Activated T-helper 1 cell treated with anti-CD3 and anti-CD28 coated beads, Interleukin-2, amount 50 U/mL, for 16 hours (primary cell): ENCODE measurements at places on chromosomes 2 and 18.

DNA sequence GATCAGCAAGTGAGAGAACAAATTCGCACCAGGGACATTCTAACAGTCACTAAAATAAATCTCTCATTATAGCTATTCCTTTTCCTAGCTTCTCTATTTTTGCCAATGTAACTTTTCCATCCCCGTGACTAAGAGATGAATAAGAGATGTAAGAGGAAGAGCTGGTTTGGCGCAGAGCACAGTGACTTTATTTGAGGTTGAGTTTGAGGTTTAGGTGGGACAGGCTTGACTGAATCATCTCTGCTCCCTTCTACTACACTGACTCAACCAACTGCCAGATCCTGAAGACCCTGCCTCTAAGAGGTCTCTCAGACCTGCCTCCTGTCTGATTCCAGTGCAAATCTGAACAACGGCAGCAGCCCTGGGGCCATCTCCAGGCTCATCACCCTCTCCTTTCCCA is 28.0 kb downstream of the RFX8 start:
- DNase-seq, result no peak

DNA sequence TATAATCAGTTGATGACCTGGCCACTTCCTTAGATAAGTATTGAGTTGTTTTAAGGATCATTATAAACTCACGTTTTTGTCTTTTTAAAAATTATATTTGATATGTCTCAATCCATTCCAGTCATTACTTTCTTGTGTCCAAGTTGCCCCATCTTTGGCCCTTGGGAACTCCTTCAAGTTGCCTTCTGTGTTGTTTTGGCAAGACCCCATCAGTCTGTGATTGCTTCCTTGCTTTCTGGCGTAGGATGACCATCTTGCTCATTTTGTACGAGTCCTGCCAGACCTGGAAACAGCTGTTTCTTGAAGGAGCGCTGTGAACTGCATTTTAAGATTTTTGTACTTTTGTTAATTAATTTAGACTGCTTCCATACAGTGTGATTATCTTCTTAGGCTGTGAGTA is 68.9 kb upstream of the ITM2C start:
- no peak for DNase-seq

DNA sequence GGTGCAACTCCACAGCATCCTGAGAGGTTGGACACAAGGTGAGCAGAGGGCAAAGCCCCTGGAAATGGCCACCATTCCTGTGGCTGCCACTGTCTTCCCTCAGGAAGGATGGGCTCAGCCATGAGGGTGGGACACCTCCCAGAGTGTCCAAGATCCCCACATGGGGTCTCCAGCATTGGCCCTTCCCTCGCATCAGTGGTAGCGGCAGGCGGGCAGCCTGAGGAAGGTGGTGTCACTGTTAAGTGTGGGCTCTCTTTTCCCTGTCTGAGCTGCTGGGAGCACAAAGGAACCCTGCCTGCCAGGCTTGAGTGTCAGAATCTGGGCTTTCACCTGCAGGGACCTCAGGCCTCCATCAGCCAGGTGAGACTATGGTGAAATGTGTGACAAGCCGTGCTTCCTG is 47.6 kb downstream of the SP110 start:
- DNase-seq, result no peak

- DNase-seq, result no peak
Measured at GRCh38 chr2:31337197-31337596, 77.3 kb downstream of the XDH start.

DNA sequence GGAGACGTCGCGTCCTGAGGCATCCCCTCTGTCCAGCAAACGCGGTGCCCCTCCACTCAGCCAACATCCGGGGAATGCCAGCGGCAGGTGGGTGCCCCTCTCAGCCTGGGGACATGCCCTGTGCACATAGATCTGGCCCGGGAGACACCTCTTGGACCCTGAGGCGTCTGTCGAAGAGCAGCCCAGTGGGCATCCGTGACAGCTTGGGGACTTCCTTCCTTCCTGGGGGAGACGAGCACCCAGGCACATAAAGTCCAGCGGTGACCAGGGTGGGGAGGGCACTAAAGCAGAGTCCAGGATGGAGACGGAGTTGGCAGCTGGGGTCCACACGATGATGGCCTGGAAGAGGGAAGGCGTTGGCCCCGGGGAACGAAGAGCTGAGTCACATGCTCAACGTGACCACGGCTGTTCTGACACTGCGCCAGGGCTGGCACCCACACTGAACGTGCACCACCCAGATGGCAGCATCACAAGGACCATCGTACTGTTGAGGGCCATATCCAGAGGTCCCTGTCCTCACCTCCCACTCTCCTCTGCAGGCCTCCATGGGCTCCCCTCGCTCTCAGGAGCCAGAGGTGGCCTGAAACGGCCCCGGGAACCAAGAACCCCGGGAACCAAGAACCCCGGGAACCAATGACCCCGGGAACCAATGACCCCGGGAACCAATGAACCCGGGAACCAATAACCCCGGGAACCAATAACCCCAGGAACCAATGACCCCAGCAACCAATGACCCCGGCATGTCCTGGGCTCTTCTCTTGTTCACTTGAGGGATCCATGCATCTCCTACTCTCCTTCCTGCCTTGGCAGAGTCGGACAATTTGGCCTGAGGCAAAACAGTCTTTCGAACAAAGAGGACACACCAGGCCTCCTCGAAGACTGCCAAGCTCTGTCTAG is 22.6 kb downstream of the HDAC4 start:
- no peak for DNase-seq

DNA sequence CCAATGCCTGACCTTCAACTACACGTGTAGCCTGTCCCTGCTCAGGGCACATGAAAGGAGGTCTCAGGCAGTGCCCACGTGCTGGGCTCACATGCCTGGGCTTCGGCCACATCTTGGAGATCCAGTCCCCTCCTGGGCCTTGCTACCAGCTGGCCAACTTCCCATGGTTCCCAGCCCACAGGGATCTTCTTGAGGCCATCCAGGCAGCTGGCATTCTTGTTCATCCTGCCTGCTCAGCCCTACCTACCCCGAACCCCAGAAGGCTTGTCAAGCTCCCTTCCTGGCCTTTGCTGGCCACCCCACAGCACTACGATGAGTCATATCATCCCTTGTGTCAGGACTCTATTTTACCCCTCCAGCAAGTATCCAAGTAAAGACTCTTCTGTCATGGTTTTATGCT is 97.1 kb downstream of the ZBTB7C start:
- DNase-seq, result no peak

GRCh38 chr2:126558029-126558428 is 97.9 kb upstream of the GYPC start:
- no peak for DNase-seq

- DNase-seq, result no peak
Measured at GRCh38 chr2:151423760-151424159, 14.1 kb downstream of the RIF1 start.

DNA sequence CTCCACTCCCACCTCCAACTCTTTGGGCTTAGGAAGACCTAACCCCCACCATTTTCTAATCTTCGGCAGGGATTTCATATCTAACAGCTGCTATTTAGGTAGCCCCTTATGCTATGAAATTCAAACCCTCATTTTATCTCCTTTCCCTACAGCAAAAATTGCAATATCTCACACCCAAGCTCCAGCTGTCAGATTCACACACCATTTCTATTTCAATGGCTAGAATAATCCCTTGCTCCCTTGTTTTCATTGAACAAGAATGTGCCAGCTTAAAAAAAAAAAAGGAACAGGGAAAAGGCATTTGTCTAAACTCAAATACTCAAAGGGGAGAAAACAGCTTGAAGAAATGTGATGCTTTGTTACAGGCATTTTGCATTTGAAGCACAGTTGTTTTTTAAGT is 850.6 kb upstream of the ACVR2A start:
- DNase-seq, result no peak

- DNase-seq, result no peak
Measured at GRCh38 chr2:197078535-197078934, 152.0 kb upstream of the PGAP1 start.

DNA sequence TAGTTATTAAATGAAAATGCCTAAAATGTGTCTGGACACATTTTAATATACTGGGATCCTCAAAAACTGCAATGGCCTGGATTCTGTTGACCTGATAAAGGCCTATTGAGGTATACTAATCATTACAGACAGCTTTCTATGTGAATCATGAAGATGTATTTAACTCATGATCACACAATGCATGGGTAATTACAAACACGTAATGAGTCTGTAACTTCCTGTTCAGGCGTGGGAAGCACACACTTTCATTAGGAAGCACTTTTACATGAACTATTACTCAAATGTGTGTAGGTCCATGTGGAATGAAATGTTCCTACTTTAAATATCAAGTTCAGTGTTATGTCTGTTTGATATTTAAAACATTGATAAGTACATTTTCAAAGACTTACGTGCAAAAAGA is 108.7 kb downstream of the NCKAP5 start:
- no peak for DNase-seq

DNA sequence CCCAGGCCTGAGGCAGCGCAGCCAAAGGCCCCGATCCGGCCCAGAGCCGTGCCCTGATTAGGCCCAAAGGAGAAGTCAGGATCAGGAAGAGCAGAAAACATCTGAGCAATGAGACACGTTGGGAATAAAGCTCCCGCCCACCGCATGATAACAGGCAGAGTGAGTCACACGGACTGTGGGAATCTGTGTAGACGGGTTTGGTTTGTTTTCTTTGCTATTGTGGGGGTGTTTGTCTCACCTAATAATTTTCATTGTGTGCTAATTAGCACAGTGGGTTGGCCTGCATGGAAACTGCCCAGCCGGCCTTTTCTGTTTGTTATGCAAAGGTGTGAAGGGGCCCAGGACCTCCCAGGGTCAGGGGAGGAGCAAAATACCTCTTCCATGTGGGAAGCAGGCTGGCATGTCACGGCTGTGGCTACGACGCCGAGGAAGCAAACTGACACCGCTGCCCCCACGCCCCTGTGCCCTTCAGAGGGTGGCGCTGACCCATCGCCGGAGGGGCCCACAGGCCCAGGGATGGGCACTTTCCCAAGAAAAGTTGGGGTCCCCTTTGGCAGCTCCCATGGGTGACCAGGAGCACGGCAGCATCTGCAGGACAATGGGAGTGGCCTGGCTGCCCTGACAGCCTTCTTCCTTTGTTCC is 68.4 kb upstream of the CTDP1 start:
- DNase-seq, result no peak

GRCh38 chr18:48590678-48591077 is 51.8 kb downstream of the CTIF start:
- DNase-seq, result no peak

- DNase-seq, result no peak
Measured at GRCh38 chr2:201628545-201628944, 14.8 kb downstream of the TMEM237 start.

- DNase-seq, result no peak
Measured at GRCh38 chr18:35029770-35030169, 11.4 kb upstream of the MAPRE2 start.

DNA sequence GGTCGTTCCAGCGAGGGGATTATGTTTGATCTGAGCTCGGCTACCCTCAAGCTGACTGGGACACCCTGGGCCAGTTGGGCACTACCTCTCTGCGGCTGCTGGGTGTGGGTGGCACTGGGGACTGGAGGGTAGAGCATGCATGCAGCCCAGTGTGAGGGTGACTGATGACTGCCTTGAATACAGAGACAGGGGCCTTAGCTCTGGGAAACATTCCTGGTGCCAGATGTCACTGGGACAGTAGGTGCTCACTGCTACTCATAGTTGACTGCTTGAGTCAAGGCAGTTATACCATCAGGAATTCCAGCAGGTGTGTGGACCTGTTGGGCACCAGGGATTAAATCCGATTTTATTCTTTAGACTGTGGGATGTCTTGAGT is 33.6 kb upstream of the ATP6V1B1 start:
- DNase-seq, result no peak

DNA sequence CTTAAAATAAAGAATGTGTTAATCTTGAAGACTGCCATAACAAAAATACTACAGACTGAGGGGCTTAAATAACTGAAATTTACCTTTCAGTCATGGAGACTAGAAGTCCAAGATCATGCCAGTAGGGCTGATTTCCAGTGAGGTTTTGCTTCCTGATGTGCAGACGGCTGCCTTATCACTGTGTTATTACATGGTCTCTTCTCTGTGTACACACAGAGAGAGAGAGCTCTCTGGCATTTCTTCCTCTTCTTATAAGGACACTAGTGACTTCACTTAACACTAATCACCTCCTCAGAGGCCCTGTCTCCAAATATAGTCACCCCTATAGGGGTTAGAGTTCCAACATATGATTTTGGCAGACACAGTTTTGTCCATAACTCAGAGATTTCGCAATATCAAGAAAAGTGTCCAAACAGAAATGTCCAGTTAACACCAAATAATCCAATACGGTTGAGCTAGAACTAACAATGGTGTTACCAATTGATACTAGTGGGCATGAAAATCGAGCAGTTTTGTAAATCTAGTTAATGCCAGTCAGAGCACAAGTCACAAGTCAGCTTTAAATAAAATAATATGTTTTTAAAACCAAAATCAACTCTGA is 399.8 kb downstream of the ADCYAP1 start:
- DNase-seq, result no peak

- DNase-seq, result no peak
Measured at GRCh38 chr2:207934720-207935119, 90.6 kb downstream of the PLEKHM3 start.

GRCh38 chr2:234615643-234616356 is 118.9 kb upstream of the ARL4C start:
- no peak for DNase-seq

- DNase-seq, result no peak
Measured at GRCh38 chr18:26780520-26781325, 84.8 kb downstream of the AQP4 start.

GRCh38 chr18:11429876-11430275 is 179.5 kb upstream of the SLC35G4 start:
- DNase-seq, result no peak

DNA sequence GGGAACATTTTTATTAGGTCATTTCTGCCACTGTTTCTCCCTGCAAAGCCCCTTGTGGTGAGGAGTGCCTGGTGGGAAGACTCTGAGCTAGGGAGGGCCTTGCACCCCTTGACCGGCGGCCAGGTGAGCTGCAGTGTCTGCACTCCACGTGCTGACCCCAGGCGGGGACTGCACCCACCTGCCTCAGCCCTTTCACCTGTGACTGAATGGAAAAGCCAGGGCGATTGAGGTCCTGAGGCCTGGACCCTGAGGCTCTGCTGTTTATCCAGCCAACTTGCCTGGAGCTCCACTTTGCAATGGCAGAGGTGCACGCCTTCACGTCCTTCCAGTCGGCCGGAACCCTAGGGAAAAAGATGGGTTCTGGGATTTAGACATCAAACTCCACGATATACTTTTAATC is 53.1 kb downstream of the TMEM18 start:
- DNase-seq, result no peak
